ENCODE measurements at places on chromosomes 11 and 22.

DNA sequence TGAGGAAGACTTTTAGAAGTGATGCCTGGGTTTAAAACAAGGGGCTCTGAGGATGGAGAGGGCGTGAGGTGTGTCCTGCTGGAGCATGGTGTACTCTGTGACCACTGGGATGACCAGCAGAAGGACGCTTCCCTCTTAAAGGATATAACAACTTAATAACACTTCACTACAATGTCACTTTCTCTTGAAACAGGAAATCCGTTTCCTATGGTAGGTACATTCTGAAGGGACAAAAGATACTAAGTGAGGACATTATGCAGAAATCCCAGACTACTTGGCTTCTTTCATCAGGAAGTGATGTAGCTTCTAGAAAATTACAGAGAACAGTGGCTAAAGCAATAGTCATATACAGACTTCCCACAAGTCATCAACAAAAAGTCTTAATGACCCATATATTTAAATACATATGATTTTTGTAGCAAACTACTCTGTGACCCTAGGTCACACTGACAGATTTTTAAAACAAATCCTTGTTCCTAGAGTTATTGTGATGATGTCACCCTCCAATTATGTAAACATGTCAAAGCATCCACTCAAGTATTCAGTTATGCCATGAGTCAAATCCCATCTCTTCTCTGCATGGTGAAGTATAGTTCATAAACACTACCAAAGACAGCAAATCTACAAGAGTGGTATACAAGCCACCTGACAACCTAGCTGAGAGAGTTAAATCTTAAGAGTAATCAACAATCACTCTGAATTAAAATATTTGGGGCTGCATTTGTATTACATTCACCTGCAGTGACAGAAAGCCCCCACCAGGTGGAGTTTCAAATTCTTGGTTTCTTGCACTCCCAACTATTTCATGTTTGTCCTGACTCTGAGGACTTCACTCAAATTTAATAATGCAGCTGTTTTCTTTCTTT is 32.8 kb downstream of the PITPNB start:
- no peak for DNase-seq

DNA sequence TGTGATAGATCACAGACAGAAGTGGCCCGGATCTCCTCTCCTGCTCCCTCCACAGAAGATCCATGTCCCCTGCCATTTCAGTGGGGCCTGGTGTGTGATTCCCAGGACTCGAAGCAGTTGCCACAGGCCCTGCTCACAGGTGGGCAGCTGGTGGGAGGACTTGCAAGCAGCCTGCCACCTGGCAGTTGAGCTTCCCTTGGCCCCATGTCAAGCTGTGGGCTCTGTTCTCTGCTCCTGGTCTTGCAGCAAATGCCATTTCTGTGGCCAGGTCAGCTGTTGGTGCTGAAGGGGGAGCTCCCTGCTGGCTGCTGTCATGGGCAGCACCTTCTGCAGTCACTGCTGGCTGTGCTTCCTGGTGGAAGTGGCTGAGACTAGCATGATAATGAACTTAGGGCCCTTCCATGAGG is 59.1 kb upstream of the SLC22A12 start:
- DNase-seq, result no peak

- DNase-seq, result no peak
Measured at GRCh38 chr22:30038219-30038618, 42.0 kb upstream of the HORMAD2 start.

- DNase-seq, result no peak
Measured at GRCh38 chr11:22657101-22657694, 9.2 kb upstream of the GAS2 start.

DNA sequence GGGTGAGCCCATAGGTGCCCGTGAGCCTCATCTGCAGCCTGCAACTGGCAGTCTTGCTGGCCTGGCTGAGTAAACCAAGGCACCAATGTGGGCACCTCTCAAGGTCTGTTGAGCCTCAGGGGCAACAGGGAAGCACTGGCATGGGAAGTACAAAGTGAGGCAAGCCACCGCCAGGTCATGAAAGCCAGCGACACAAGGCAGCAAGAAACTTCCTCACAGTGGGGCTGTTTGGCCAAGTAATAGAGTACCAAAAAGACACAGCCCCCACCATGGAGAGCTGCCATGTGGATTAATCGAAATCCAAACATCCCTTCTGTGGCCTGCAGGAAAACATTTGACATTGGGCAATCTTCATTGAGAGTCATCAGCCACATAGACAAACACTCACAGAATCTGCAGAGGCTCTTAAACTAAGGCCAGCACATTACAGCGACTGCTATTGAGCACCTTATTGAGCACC is 43.6 kb upstream of the FIBIN start:
- no peak for DNase-seq

DNA sequence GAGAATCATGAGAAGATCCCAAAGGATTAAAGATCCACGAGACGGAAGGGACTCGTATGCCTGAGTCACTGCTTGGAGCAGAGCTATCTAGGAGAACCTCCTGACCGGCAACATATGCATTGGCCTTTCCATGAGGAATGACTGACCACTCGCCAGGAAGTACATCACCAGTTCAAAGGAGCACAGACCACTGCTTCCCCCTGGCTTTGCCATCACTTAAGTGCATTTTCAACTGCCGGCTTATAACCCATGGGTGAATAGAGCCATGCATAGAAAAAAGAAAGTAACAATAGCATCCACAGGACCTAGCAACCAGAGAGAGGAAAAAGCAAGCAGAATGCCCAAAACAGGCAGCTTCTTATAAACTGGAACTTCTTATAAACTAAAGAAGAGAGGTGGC is 98.3 kb upstream of the ZC3H12C start:
- DNase-seq, result no peak

GRCh38 chr22:39242595-39243438 is 2.0 kb downstream of the PDGFB start:
- DNase-seq, result no peak

- no peak for DNase-seq
Measured at GRCh38 chr11:118153516-118153915, 893 bp upstream of the SCN4B start.

- no peak for DNase-seq
Measured at GRCh38 chr11:112156153-112156955, 7.5 kb downstream of the IL18 start.
